ENCODE measurements at places on chromosomes 6 and 20. TPM values are rescaled to one million over a fixed set of nuclear protein-coding genes. Genes with fewer than 3 reads are reported as not detected.
A peak's percentile ranks its signal among the peaks of the same experiment; 100 is the strongest.

DNA sequence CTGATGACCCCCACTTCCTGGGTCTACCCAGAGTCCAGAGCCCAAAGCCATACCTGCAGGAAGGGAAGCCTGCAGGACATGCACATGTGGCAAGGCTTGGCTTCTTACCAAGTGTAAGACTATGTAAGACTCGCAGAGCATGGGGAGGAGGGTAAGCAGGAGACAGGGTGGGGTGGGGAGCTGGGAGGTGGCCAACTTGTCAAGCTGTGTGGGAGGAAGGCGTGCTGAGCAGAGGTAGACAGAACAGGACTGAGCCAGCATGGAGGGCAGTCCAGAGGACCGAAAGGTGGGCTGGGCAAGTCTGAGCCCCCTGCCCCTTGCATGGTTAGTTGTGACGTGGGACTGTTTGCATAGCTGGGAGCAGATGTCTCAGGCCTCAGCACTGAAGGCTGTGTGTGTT lies 53.4 kb upstream of the RNF24 start:
- peaks cover 5% of the 10 kb centered on the region for H3K36me3 ChIP-seq
- H3K27me3 ChIP-seq: no peaks in the 10 kb centered on the region
- H3K4me1 ChIP-seq: peaks cover 65% of the 10 kb centered on the region
- no peak overlapping the region for H3K4me3 ChIP-seq
- peak overlapping the region; percentile 0 for H3K27ac ChIP-seq
- DNase-seq: peak; percentile 93

DNA sequence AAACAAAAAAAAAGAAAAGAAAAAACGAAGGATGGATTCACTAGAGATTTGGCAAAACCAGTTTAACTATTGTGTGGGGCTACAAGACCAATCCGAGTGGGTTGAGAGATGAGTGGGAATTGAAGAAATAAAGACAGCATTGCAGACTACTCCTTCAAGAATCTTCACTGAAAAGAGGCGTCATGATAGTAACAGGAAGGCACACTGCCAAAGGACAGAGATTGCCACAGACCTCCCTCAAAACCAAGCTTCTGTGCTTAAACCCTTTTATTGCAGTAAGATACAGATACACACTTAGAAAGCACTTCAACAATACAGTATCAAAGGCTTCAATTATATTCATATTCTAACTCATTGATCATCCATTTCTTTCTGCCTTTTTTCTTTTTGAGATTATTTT lies 103.9 kb downstream of the IPCEF1 start:
- H3K4me1 ChIP-seq: no peaks in the 10 kb centered on the region
- H3K4me3 ChIP-seq: no peak overlapping the region
- H3K27ac ChIP-seq: peak overlapping the region; percentile 69
- peak; percentile 21 for DNase-seq
- H3K27me3 ChIP-seq: no peaks in the 10 kb centered on the region
- no peaks in the 10 kb centered on the region for H3K36me3 ChIP-seq

DNA sequence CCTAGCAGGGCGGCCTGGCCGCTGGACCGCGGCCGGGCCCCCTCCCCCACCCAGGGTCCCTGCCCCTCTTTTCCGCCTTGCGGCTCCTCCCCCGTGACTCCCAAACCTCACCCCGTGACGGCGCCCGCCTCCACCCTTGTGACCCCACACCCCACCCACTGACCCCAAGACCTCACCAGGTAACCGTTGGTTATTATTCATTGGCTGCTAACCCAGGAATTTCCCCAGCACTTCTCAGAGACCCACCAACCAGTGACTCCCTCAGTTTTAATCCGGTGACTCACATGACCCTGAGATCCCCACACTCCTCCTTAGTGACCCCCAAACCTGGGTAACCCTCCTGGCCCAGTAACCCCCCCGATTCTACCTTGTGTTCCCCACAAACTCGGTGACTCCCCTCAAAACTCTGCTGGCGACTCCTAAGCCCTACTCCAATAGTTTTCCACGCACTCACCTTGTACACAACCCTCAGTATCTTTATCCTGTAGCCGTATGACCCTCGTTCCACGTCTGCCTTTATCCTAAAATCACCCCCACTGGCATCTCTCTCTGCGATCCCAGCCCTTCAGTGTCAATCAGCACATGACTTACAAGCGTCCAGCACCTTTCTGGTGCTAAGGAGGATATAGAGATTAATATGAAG lies 534 bp downstream of the ZNF76 start:
- DNase-seq: peak; percentile 65
- peaks cover 39% of the 10 kb centered on the region for H3K4me1 ChIP-seq
- H3K4me3 ChIP-seq: peak overlapping the region; percentile 88
- peak overlapping the region; percentile 98 for H3K27ac ChIP-seq

DNA sequence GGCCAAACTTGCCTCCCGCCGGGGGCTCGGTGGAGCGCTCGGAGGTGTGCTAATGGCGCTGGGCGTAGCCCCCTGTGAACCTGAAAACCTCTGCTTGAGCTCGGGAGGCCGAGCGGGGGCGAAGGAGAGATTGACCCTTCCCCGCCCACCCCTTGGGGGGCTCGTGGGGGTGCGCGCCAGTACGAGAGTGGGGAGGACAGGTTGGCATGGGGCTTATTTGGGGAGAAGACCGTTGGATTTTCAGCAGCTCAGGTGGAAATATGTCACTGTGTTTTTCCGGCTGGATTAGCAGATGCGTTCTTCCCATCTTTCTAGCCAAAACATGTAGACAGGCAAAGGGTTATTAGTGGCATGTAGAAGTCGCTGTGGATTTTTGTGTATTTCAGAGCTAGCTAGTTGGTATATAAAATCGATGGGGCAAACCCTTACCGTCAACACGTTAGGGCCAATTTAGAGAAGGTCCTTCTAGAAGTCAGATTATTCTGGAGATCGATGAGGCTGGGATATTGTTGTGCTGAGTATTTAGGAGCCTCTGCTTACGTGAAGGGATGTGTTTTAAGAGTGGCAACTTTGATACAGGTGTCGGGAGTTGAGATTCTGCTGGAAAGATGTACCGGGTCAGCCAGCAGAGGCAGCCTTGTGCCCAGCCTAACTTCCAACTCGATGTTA lies 525 bp downstream of the NCOA7 start:
- H3K27me3 ChIP-seq: no peaks in the 10 kb centered on the region
- H3K4me1 ChIP-seq: peaks cover 43% of the 10 kb centered on the region
- DNase-seq: peak; percentile 64
- H3K4me3 ChIP-seq: peak overlapping the region; percentile 93
- peaks cover 20% of the 10 kb centered on the region for H3K36me3 ChIP-seq

DNA sequence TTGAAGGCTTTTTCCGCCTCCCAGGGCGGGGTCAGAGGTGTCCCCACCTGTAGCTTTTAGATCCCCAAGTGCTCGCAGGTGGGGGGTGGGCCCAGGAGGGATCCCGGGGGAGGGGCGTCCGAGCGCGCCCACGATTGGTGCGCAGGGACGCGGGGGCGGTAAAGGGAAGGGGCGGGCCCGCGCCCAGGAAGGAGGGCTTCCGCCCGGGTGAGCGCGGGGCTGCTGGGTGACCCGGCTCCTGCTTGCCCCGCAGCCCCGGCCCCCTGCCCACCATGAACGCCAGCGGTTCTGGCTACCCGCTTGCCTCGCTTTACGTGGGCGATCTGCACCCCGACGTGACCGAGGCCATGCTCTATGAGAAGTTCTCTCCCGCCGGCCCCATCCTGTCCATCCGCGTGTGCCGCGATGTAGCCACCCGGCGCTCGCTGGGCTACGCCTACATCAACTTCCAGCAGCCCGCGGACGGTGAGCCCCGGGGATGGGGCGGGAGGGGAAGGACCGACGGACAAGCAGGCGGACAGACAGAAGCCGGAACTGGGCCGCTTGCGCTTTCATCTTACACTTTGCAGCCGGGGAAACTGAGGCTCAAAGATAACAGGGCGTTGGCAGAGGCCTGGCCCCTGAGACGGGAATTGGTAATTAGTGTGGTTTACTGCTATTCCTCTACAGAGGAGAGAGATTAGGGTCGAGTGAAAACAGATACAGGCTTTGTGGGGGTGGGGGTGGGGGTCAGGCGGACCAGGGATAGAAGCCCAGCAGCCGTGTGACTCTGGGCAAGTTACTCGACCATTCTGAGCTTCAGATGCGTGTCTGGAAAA lies at the start of gene PABPC1L:
PABPC1L (plus strand) TSS at position 189 of the 818 bp plus-strand sequence; CDS start at position 273, 84 bp downstream.
- no peaks in the 10 kb centered on the region for H3K27me3 ChIP-seq
- H3K36me3 ChIP-seq: peaks cover 46% of the 10 kb centered on the region
- peak within 1 kb of the TSS; percentile 83 for H3K4me3 ChIP-seq
- peak; percentile 77 for DNase-seq
- no peaks in the 10 kb centered on the region for H3K4me1 ChIP-seq

GRCh38 chr6:88804701-88805100 lies 158.7 kb downstream of the RNGTT start:
- no peaks in the 10 kb centered on the region for H3K27me3 ChIP-seq
- no peak for DNase-seq
- H3K27ac ChIP-seq: no peak overlapping the region
- peaks cover 6% of the 10 kb centered on the region for H3K4me1 ChIP-seq

GRCh38 chr6:170290296-170291128 lies at the start of gene DLL1:
Gene DLL1 (minus strand): TSS chr6:170291078. CDS start chr6:170290139, 939 bp downstream.
- H3K27me3 ChIP-seq: peaks cover 72% of the 10 kb centered on the region
- DNase-seq: peak; percentile 16
- peaks cover 5% of the 10 kb centered on the region for H3K36me3 ChIP-seq
- H3K4me3 ChIP-seq: peak within 1 kb of the TSS; percentile 85
- peak within 1 kb of the TSS; percentile 23 for H3K27ac ChIP-seq

GRCh38 chr20:44092551-44093248 lies 94.3 kb downstream of the JPH2 start:
- no peaks in the 10 kb centered on the region for H3K36me3 ChIP-seq
- no peak overlapping the region for H3K4me3 ChIP-seq
- H3K4me1 ChIP-seq: peaks cover 16% of the 10 kb centered on the region
- no peaks in the 10 kb centered on the region for H3K27me3 ChIP-seq
- peak; percentile 61 for DNase-seq
- H3K27ac ChIP-seq: no peak overlapping the region

DNA sequence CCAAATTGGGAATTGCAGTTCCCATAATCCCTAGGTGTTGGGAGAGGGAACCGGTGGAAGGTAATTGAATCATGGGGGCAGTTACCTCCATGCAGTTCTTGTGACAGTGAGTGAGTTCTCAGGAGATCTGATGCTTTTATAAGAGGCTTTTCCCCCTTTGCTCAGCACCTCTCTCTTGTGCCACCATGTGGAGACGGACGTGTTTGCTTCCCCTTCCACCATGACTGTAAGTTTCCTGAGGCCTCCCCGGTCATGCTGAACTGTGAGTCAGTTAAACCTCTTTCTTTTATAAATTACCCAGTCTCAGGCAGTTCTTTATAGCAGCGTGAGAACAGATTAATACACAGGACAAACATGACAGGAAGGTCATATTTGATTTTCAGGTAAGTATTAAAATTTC lies 25.3 kb upstream of the HECA start:
- H3K4me3 ChIP-seq: no peak overlapping the region
- H3K4me1 ChIP-seq: no peaks in the 10 kb centered on the region
- DNase-seq: peak; percentile 33

DNA sequence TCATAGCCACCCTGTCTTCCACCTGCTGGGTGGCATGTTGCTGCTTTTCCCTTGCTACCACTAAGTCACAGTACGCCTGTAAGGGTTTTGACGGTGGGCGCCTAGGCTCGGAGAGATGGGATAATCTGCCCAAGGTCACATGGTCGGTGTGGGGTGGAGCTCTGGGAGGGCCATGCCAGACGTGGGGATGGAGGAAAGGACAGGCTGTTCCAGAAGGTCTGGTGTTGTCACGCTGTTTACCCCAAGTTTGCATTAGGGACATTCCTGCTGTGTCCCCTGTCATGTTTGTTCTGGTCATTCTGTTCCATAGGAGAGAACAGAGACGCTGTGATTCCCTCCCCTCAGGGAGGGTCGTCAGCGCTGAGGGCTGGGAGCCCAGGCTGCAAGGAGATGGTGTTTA lies 16.1 kb downstream of the IP6K3 start:
- H3K36me3 ChIP-seq: peaks cover 4% of the 10 kb centered on the region
- no peak overlapping the region for H3K4me3 ChIP-seq
- H3K4me1 ChIP-seq: no peaks in the 10 kb centered on the region
- H3K27ac ChIP-seq: no peak overlapping the region
- no peaks in the 10 kb centered on the region for H3K27me3 ChIP-seq

MCHR2 gene
- total RNA-seq: not detected

- no peak overlapping the region for H3K27ac ChIP-seq
- H3K4me1 ChIP-seq: no peaks in the 10 kb centered on the region
- no peaks in the 10 kb centered on the region for H3K27me3 ChIP-seq
- peak; percentile 47 for DNase-seq
- H3K36me3 ChIP-seq: no peaks in the 10 kb centered on the region
Observed at GRCh38 chr6:23446469-23446967, 679.5 kb upstream of the NRSN1 start.

RBPJL gene
- total RNA-seq: not detected

TEAD3 gene
- total RNA-seq: 11.1 TPM

DNA sequence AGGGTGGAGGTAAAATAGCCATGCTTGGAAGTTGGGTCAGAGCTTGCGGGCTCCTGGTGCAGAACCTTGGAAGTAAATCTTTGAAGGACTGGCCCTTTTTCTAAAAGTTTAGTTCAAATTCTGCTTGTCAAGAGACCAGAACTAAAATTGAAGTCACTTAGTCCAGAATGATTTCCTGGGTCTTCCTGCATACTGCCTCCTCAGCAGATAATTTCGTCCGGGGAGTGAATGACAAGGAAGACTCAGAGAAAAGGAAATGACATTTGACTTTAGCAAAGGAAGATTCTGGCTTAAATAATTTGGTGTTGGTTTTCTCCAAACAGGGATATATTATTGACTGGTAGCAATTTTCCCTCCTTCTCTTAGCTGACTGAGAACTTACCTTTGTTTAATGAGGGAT lies 1.2 kb downstream of the TM9SF4 start:
- no peak for DNase-seq
- no peaks in the 10 kb centered on the region for H3K27me3 ChIP-seq
- peaks cover 31% of the 10 kb centered on the region for H3K36me3 ChIP-seq
- peak overlapping the region; percentile 99 for H3K27ac ChIP-seq

GRCh38 chr6:99575544-99576227 lies 7.2 kb upstream of the CCNC start:
- H3K4me3 ChIP-seq: no peak overlapping the region
- no peaks in the 10 kb centered on the region for H3K4me1 ChIP-seq
- DNase-seq: no peak
- H3K27me3 ChIP-seq: no peaks in the 10 kb centered on the region

STX11 gene
- total RNA-seq: 1.1 TPM

Measured in MCF 10A (cell line).